ENCODE measurements at places on chromosomes 1 and 21.
A peak's percentile ranks its signal among the peaks of the same experiment; 100 is the strongest.

DNA sequence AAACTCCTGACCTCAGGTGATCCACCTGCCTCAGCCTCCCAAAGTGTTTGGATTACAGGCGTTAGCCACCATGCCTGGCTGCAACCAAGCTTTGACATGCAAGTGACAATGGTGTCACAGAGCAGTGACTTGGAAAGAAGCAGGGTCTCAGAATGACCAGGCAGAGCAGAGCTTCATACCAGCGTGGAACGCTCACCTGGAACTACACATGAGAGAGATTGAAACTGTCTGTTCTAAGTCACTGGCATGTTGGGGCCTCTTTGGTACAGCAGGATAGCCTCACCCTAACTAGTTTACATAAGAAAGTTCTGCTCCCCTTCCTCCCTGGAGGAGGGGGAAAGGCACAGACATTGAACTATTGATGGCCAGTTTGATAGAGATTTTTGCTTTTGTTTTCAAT, 47.5 kb upstream of the ITPKB start:
- no peak for DNase-seq

- DNase-seq, result no peak
Observed at GRCh38 chr1:226476648-226477319, 68.9 kb upstream of the PARP1 start.

- DNase-seq, result no peak
Observed at GRCh38 chr21:33670076-33670978, 28.0 kb downstream of the ITSN1 start.

- DNase-seq, result no peak
Observed at GRCh38 chr1:8259498-8260290, 58.2 kb upstream of the SLC45A1 start.

DNA sequence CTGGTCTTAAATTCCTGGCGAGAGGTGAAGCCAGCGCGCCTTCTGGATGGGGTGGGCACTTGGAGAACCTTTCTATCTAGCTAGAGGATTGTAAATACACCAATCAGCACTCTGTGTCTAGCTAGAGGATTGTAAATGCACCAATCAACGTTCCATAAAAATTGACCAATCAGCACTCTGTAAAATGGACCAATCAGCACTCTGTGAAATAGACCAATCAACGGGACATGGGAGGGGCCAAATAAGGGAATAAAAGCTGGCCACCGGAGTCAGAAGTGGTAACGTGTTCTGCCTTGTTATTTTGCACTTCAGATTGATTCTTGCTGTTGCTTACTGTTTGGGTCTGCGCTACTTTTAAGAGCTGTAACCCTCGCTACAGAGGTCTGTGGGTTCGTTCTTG, 12.0 kb upstream of the LIN9 start:
- no peak for DNase-seq

DNA sequence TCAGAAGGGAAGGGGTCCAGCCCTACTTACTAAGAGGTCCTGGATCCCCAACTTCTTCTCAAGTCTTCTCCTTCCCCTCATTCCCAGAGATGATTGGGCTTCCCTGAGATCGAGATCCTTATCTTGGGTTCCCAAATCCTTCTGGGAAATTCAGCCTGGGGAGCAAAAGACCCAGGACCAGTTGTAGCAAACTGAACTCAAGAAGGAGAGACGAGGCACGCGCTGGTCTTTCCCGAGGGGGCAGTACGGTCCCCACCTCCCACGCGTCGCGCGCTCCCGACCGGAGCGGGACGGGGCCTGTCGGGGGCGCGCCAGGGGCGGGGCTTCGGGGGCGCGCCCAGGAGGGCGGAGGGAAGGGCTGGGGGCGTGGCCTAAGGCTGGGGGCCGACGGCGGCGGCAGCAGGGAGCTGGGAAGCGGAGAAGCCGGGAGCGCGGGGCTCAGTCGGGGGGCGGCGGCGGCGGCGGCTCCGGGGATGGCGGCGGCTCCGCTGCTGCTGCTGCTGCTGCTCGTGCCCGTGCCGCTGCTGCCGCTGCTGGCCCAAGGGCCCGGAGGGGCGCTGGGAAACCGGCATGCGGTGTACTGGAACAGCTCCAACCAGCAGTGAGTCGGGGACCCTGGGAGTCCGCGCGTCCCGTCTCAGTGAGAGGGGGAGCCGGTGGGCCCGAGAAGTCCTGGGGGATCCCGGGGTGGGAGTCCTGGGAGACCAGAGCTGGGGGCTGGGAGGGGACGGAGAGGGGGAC, at the start of gene EFNA3:
TSS of gene EFNA3 (plus strand) at position 369 of the 741 bp plus-strand sequence. CDS start at position 474, 105 bp downstream.
- peak; percentile 62 for DNase-seq

GRCh38 chr21:42236014-42236413, 17.1 kb downstream of the ABCG1 start:
- no peak for DNase-seq

GRCh38 chr1:106268070-106268469, 788.4 kb upstream of the PRMT6 start:
- DNase-seq, result no peak

GRCh38 chr1:48493041-48493440, 21.0 kb upstream of the SPATA6 start:
- DNase-seq, result no peak

DNA sequence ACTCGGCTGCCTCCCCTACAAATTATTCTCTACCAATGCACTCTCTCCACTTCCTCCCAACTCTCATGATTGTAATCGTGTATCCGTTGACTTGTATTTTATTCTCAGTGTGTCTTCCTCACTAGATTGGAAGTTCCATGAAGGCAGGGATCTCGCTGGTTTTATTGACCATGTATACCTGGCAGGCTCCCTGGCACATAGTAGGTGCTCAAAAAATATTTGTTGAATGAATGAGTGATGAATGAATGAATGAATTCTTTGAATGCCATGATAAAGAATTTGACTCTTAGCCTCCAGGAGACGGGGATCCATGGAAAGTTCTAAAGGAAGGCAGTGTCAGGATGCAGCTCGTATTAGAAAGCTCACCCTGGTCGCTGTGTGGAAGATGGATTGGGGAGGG, 28.8 kb upstream of the WASF2 start:
- DNase-seq, result no peak

- DNase-seq, result no peak
Observed at GRCh38 chr21:46092026-46092764, 5.7 kb upstream of the COL6A2 start.

DNA sequence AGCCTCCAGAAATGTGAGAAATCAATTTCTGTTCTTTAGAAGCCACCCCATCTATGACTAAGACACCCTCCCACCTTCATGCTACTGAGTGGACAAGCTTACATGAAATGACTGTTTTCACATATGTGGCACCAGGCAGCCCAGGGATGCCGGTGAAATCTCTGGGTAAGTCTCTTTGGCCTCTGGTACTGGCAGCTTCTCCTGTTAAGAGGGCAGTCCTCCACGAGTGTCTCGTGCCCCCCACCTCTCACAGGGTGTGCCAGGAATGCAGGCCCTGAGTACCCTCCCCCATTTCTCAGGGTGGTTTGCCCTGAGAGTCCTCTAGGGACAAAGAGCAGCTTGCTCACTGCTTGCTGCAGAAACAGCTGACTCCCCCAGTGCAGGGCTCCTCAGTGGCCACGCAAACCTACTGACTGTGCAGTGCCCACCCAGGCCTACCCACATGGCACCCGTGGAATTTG, 3.2 kb upstream of the PRXL2B start:
- DNase-seq, result no peak

DNA sequence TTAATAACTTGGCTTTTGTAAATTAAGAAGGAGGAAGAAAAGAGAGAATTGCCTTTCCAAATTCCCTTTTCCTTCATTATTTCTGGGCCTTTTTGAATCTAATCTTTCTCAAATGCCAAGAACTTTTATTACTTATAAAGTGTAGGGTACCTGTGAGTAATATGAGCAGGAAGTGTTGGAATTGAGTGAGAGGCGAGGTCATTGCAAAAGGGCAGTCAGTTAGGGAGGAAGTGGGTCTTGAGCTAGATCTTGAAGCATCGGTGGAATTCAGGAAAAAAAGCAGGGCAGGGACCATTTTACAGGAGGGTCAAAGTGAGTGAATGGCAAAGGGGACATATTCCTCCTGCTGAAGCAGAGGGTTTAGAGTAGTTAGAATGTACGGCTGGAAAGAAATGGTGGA, 23.4 kb downstream of the DDI2 start:
- no peak for DNase-seq

- no peak for DNase-seq
Observed at GRCh38 chr1:86957221-86957620, 42.8 kb downstream of the HS2ST1 start.

DNA sequence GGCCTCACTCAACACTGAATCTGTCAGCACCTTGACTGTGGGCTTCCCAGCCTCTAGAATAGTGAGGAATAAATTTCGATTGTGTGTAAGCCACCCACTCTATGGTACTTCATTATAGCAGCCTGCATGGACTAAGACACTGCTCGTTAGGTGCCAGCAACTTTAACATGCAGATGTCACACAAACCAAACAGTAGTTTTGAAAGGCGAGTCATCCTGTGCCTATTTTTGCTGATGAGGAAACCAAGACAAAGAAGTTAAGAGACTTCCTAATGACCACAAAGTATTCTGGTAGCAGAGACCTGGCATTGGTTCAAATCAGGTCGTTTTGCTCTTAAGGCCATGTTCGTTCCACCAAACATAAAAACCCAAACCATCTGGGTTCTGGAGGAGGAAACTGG, 42.9 kb downstream of the BATF3 start:
- no peak for DNase-seq

- DNase-seq, result no peak
Observed at GRCh38 chr1:104196136-104196535, 446.4 kb downstream of the AMY1C start.

GRCh38 chr1:54965624-54966340, 14.6 kb upstream of the TMEM61 start:
- no peak for DNase-seq

DNA sequence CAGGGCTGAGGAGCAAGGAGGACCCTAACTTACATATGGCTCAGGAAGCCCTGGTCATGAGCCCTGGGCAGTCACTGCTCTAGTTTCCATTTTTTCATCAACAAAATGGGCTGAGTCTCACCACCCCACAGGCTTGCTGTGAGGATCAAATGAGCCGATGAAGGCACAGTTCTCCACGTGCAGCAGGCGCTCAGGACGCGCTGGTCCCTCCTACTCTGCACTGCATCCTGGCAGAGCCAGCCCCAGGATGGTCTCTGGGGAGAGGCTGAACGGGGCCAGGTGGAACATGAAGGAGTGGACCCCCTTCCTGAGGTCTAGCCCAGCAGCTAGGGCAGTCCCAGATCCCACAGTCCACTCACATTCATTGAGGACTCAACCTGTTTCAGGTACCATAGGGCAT, 349.3 kb downstream of the PTPRU start:
- DNase-seq, result no peak

GRCh38 chr1:177922209-177922608, 47.6 kb downstream of the SEC16B start:
- DNase-seq, result no peak

DNA sequence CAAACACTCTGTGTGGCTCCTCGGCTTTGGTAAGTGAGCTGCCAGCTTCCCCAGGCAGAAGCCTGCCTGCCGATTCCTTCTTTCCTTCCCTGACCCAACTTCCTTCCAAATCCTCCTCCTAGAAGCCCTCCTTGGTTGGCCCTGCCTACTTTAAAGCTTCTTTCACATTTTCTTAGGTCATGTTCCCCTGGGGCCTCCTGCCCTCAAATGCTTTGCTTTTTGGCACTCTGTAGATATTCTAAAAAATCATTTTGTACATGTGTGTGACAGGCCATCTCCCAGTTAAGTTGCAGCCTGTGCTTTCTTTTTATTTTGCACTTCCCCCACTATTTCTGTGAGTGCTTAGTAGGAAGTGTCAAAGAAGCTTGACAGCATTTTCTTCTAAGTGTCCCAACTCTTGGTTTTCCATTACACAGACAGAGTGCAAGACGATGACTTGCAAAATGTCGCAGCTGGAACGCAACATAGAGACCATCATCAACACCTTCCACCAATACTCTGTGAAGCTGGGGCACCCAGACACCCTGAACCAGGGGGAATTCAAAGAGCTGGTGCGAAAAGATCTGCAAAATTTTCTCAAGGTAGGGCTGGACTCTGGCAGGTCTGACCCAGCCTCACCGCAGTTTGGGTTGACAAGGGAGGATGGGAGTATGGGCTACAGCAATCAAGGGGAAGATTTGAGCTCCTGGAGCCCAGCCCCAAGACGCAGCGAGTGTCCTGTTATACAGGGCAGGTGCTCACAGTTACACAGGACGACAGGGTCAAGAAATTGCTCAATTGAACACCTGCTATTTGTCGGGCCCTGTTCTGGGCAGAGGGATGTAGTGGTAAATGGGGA, at the start of gene S100A9:
TSS of gene S100A9 (plus strand) at position 2 of the 838 bp plus-strand sequence. CDS start at position 432, 430 bp downstream.
- no peak for DNase-seq

DNA sequence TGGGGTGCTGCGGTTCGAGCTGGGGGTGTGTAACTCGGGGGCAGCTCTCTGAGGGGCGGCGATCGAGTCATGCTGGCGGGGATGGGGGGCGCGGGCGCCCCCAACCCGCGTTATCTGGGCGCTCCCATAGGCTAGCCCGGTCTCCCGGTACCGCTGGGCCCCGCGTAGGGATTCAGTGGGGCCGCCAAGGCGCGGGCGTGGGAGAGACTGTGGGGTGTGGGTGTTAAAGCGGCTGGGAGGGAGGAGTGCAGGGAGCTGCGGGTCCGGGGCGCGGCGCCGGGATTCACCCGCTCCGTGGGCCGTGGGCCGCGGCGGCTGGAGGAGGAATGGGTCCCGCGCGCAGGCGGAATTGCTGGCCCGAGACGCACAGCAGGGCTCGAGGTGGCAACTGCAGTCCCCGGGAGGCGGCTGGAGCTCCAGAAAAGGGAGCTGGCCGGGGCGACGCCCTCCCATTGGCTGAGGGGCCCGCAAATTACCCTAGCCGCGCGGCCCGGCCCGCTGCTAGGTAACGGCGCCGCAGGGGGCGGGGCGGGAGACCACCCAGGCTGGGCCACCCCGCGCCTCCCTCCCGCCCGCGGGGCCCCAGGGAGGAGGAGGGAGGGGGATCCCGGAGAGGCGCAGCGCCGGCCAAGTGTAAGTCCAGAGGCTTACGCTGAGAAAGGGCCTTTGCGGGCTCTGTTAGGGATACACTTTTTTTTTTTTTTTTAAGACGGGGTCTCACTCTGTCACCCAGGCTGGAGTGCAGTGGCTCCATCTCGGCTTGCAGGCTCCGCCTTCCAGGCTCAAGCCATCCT, at the start of gene PTCH2:
TSS of gene PTCH2 (minus strand) at position 392 of the 794 bp plus-strand sequence. CDS start at position 71, 321 bp downstream.
- peak; percentile 15 for DNase-seq

GRCh38 chr1:113930499-113931161, 1.5 kb downstream of the HIPK1 start:
- DNase-seq, result no peak

- DNase-seq, result no peak
Observed at GRCh38 chr1:235986869-235987268, 78.0 kb downstream of the NID1 start.

GRCh38 chr1:227416156-227416830, 98.0 kb upstream of the CDC42BPA start:
- DNase-seq, result no peak

DNA sequence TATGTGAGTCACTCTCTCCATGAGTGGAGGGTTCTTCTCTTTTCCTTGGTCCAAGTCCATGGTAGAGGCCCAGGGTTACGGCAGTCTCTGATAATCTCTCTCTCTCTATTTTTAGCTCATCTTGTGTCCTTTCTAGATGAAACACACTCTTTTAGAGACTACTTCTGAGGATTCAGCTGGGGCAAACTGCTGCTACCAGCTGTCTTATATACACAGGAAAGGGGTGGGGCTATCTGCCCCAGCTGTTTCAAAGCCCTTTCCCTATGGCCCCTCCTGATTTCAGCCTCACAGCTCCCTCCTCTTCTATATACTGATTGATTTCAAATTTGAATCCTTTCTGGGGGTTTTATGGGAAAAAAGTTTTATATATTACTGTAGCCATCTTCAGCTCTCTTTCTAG, 324.8 kb downstream of the RWDD3 start:
- DNase-seq, result no peak

- no peak for DNase-seq
Observed at GRCh38 chr1:100377590-100378361, 25.5 kb downstream of the CDC14A start.

- DNase-seq, result no peak
Observed at GRCh38 chr1:228249513-228250305, 41.9 kb downstream of the OBSCN start.

- no peak for DNase-seq
Observed at GRCh38 chr1:177849130-177849529, 120.7 kb downstream of the SEC16B start.

Measured in stimulated activated CD4-positive, alpha-beta T cell treated with anti-CD3 and anti-CD28 coated beads, Interleukin-1b, Interleukin-23, amount 100 ng/mL, for 4 hours (primary cell).